HT-29 (cell line): ENCODE measurements at places on chromosomes 6 and 20. TPM values are rescaled to one million over a fixed set of nuclear protein-coding genes. Genes with fewer than 3 reads are reported as not detected.

GRCh38 chr20:34420146-34420545, 57.1 kb downstream of the ITCH start:
- DNase-seq: no peak

- no peak for DNase-seq
Measured at GRCh38 chr6:71289802-71290175, 1.2 kb downstream of the OGFRL1 start.

DNA sequence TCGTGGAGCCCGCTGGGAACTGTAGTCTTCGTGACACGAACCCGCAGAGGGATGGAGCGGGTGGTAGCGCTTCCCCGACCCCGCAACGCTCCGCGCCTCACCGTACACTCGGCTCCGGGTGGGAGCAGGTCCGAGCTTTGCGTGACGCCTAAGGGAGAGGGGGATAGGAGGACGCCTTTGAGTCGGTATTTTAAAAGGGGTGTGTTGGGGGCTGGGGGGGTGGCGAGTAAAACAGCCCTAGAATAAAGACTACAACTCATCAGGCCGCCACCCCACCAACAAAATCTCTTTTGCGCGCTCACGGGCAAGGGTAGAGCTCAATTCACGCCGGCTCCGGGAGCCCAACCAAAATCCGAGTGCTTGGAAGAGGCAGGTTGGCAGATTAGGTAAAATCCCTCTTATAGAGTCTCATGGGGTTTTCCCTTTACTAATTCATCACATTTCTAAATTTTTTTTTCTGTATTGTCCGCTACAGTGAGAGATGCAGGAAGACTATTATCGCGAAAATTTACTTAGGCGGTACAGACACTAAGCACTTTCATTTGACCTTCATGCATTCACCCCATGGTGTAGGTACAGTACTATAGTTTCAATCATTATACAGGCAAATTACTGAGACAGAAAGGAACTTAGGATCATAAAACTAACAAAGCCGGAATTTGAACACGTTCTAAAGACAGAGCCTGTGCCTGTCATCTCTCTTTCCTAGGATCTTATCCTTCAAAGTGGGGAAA, 706 bp upstream of the SNX14 start:
- DNase-seq: peak; percentile 52

HSPA1L gene
- total RNA-seq: 0.64 and 1.3 TPM in 2 replicates

C6orf120 gene
- total RNA-seq: 39.1 and 41.3 TPM in 2 replicates

NQO2 gene
- 24.4 and 28.5 TPM in 2 replicates for total RNA-seq

GRCh38 chr20:9574181-9574580, 59.8 kb downstream of the LAMP5 start:
- no peak for DNase-seq

RNGTT gene
- total RNA-seq: 12.9 and 14.0 TPM in 2 replicates

- DNase-seq: no peak
Measured at GRCh38 chr20:1392443-1392692, 486 bp downstream of the FKBP1A start.

GRCh38 chr6:134921276-134921675, 28.6 kb downstream of the ALDH8A1 start:
- DNase-seq: no peak

GRCh38 chr6:91786474-91787184, 1199.8 kb upstream of the MAP3K7 start:
- no peak for DNase-seq

DNA sequence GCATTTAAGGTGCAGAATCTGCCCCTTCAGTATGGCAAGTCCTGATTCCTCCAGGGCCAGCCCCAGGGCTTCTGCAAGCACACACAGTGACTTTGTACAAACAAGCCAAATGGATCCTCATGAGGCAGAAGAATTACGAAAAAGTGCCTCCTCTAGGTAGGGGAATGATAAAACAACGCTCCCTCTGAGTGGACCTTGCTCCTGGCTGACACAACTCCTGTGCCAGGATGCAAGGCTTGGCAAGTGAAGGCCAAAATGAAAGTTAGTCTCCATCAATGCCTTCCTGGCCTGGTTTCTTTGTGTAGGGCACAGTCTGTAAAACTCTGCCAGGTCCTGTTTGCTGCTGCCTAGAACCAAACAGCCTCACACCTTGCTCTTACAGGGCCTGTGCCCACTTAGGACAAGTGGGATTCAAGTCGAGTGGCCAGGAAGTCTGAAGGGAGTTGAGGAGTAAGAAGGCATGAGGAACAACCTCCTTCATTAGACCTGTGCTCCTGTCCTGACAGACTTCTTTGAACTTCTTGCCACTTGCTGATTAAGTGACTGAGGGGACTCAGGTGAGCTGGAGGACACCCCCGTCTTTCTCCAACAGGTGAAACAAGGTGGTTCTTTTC, 417.1 kb downstream of the CDC5L start:
- DNase-seq: no peak

GRCh38 chr6:90849686-90850085, 262.8 kb upstream of the MAP3K7 start:
- no peak for DNase-seq

PPP1R3G gene
- 0.03 TPM in 1 of 2 replicates, not detected in the other for total RNA-seq

QRSL1 gene
- 5.7 and 6.7 TPM in 2 replicates for total RNA-seq

TSBP1 gene
- total RNA-seq: not detected in 2 replicates

MLN gene
- not detected in 2 replicates for total RNA-seq

CNPY3 gene
- 50.2 and 54.5 TPM in 2 replicates for total RNA-seq

DNA sequence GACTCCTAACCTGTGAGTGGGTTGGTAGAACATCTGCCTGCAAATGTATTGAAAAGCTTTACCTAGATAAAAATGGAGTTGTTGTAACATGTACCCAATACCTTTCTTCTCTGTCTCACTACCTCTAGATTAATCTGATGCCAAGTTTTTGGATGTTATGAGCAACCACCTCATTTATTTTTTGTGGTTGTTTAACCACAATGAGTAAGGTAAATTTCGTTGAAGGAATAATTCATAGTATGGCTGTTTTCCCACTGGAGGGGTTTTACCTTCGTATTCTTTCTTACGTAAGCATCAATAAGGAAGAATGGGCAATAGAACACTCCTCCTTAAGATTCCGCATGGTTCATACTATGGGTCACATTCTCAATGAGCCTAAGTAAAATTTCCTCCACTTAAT, 165.4 kb downstream of the CDH26 start:
- no peak for DNase-seq

DNA sequence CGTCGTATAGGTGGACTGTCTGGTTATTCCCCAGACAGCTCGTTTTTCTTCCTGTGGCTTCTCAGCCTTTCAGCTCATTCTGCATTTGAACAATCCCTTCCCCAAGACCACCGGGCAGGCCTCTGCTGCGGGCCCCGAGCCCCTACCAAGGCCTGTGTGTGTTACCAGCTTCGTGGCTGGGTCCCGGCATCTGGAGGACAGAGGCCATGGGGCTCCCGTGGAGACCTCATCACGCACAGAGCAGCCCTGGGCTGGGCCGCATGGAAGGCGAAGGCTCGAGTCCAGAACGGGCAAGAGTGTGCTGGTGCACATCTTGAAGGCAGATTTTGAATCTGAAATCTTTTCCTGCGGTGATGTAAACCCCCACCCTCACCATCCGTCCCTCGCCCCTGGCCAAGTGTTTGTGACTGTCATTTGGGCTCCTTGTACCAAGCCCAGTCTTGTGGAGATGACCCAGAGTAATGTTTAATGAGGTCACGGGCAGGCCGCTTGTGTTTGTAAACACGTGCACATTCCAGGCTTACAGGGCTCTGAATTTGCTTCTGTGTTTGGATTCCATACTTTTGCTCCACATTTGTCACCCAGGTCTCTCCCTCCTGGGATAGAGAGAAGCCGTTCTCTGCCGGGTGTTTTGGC, 119.6 kb downstream of the CDH4 start:
- DNase-seq: no peak

BHLHE23 gene
- not detected in 2 replicates for total RNA-seq

GRCh38 chr6:68901044-68901443, 266.0 kb downstream of the ADGRB3 start:
- no peak for DNase-seq

GRCh38 chr6:144140867-144141266, 9.4 kb upstream of the STX11 start:
- DNase-seq: no peak

- no peak for DNase-seq
Measured at GRCh38 chr20:11451793-11452291, 465.9 kb upstream of the BTBD3 start.

ATP6V1G2 gene
- total RNA-seq: not detected in 2 replicates

SIRPB1 gene
- total RNA-seq: 0.47 TPM in 1 of 2 replicates, not detected in the other

LBP gene
- total RNA-seq: 0.28 TPM in 1 of 2 replicates, not detected in the other

DNA sequence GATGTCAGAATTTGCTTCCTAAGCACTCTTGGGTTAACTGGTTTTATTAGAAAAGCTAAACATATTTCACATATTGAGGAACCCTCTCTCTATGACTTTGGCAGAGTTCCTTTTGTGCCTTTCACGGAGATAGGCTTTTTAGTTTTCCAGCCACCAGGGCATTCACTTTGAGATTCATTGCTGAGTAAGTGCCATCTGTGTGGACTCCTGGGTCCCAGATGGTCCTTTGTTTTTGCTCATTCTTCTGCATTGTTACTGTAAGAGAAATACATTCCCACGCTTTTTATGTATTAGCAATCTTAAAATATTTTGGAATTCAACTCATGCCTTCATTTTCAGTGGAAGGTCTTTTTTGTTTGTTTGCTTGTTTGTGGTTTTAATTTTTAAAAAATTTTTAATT, 76.3 kb upstream of the PHACTR2 start:
- DNase-seq: no peak

GRCh38 chr6:34990971-34991560, 102.0 kb downstream of the ANKS1A start:
- no peak for DNase-seq

ABHD16B gene
- total RNA-seq: not detected in 2 replicates

GRCh38 chr6:83185096-83185495, 8.0 kb downstream of the PGM3 start:
- no peak for DNase-seq

GRCh38 chr20:47334022-47334551, 22.4 kb downstream of the ZMYND8 start:
- DNase-seq: peak; percentile 74

GRCh38 chr6:163944897-163945296, 530.4 kb downstream of the QKI start:
- DNase-seq: no peak

- DNase-seq: no peak
Measured at GRCh38 chr6:25417046-25417605, 138.0 kb downstream of the CARMIL1 start.

PYGB gene
- 629 and 663 TPM in 2 replicates for total RNA-seq

DNA sequence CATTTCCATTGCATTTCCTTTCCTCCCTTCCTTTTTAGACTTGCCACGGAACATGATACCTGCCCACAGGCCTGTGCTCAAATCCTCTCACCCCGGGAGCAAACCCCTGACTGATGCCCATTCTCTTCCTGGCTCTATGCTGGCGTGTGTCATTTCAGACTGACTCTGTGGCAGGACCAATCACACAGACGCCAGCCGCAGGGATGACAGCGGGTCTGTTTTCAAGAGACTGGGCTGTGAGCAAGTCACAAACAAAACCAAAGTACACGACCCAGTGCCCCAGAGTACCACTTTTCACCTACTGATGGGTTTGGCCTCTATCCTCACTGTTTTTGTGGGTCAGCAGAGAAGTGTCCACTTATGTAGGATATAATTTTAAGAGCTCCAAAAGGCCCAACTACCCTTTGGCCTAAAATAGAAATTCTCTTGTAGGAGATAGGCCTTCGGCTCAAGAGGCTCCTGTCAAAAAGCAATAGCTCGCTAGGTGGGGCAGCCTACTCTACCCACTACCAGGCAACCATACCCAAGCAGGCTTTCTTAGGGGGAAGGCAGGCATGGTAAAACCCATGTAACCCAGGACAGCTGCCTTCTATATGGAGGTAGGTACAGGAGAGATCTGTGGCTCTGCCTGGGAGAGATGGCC, 215.7 kb downstream of the CDC5L start:
- DNase-seq: no peak

PAK5 gene
- total RNA-seq: not detected in 2 replicates

DNA sequence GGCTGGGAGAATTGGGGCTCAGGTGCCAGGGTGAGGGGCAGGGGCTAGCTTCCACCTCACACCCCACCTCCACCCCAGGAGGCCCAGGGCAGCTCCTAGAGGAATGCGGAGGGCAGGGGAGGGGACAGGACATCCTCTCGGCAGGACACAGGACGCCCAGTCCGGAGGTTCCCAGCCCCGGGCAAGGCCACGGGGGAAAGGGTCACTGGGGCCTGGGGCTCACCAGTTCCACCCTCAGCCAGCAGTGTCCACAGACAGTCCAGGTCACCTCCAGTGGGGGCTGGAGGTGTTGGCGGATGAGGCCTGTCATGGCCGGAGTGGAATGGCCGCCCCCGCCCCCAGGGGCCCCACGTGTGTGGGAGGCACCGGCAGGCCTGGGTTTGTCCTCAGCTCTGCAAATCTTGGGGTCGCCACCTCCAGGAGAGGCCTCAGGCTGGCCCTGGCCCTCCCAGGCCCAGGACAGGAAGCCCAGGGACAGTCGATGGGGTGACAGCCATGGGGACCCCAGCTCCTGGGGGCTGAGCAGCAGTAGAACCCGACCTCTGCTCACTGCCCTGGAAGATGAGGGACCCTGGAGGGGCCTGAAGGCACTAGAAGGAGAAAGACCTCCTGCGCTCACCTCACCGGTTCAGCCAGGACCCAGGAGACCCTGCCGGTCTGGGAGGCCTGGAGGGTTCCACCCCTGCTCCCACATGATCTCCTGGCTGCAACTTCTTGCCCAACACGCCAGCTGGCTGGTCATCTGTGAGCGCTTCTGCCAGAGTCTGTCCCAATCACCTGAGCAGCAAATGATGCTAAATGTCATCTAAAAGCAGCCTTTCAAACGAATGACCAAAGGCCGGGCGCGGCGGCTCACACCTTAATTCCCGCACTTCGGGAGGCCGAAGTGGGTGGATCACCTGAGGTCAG, 13.0 kb upstream of the ABHD16B start:
- DNase-seq: no peak
